ENCODE measurements at places on chromosomes 13 and 19.

GRCh38 chr13:107553838-107554237 is 661.5 kb downstream of the LIG4 start:
- no peak overlapping the region for H3K4me3 ChIP-seq
- no peaks in the 10 kb centered on the region for H3K36me3 ChIP-seq

DNA sequence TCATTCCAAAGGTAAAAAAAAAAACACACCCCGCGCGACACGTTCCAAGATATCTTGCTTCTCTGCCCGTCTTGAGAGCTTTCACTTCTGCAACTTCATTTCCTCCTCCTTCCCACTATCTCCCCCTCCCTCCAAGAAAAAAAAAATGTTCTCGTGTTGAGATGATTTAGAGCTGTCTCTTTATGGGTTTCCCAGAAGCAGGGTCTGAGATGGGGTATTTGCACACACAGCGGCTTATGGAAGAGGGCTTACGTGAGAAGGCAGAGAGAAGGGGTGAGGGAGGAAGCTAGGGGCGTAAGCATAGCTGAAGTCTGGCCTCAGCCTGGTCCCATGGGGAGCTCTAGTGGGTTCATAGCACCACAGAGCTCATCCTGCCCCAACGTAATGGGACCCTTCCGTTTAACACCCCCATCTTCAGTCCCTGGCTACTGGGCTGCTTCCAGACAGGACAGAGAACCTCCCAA is 31.3 kb upstream of the USE1 start:
- H3K27me3 ChIP-seq, result no peaks in the 10 kb centered on the region
- H3K36me3 ChIP-seq, result peaks cover 6% of the 10 kb centered on the region
- H3K4me3 ChIP-seq, result no peak overlapping the region
- no peak for DNase-seq

DNA sequence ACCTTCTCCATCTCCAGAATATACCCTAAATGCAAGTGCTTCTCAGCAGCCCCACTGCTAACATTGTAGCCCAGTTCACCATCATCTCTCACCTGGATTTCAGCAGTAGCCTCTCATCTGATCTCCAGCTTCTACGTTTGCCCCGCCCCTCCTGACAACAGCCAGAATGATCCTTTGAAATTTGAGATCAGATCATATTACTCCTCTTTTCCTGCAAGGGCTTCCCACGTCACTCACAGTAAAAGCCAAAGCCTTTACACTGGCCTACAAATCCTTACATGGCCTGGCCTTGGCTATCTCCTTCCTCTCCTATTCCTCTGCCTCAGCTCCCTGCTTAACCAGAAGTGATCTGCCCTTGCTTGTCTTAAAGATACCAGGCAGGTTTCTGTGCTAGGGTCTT is 94.3 kb upstream of the NBEA start:
- H3K27ac ChIP-seq, result no peak overlapping the region
- no peaks in the 10 kb centered on the region for H3K36me3 ChIP-seq
- H3K4me1 ChIP-seq, result no peaks in the 10 kb centered on the region
- peak; percentile 22 for DNase-seq
- H3K4me3 ChIP-seq, result no peak overlapping the region

GRCh38 chr19:3642987-3643673 is 16.5 kb upstream of the CACTIN start:
- H3K27ac ChIP-seq, result no peak overlapping the region
- no peak overlapping the region for H3K4me3 ChIP-seq
- H3K27me3 ChIP-seq, result no peaks in the 10 kb centered on the region
- peaks cover 1% of the 10 kb centered on the region for H3K36me3 ChIP-seq
- H3K4me1 ChIP-seq, result no peaks in the 10 kb centered on the region
- DNase-seq, result peak; percentile 17

DNA sequence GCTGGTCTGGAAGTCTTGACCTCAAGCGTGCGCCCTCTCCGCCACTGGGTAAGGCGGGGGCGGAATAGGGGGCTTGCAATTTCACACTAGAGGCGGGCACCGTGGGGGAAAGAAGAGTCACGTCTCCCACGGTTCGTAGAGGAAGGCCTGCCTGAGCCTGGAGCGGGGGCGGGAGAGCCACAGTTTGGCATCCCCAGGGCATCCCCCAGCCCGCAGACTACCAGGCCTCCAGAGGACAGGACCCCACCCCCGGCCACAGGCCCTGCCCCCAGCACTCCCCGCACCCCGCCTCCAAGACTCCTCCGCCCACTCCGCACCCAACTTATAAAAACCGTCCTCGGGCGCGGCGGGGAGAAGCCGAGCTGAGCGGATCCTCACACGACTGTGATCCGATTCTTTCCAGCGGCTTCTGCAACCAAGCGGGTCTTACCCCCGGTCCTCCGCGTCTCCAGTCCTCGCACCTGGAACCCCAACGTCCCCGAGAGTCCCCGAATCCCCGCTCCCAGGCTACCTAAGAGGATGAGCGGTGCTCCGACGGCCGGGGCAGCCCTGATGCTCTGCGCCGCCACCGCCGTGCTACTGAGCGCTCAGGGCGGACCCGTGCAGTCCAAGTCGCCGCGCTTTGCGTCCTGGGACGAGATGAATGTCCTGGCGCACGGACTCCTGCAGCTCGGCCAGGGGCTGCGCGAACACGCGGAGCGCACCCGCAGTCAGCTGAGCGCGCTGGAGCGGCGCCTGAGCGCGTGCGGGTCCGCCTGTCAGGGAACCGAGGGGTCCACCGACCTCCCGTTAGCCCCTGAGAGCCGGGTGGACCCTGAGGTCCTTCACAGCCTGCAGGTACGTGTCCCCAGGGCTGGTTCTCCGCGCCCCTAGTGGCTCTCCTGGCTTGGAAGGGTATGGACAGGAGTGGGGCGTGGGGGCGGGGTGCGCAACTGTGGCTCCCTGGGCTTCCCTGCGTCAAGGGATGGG is at the start of gene ANGPTL4:
ANGPTL4 (plus strand) TSS at position 353 of the 969 bp plus-strand sequence; CDS start at position 520, 167 bp downstream.
- no peaks in the 10 kb centered on the region for H3K36me3 ChIP-seq
- DNase-seq, result peak; percentile 64
- H3K27me3 ChIP-seq, result no peaks in the 10 kb centered on the region
- H3K27ac ChIP-seq, result no peak within 1 kb of the TSS
- H3K4me1 ChIP-seq, result peaks cover 4% of the 10 kb centered on the region

DNA sequence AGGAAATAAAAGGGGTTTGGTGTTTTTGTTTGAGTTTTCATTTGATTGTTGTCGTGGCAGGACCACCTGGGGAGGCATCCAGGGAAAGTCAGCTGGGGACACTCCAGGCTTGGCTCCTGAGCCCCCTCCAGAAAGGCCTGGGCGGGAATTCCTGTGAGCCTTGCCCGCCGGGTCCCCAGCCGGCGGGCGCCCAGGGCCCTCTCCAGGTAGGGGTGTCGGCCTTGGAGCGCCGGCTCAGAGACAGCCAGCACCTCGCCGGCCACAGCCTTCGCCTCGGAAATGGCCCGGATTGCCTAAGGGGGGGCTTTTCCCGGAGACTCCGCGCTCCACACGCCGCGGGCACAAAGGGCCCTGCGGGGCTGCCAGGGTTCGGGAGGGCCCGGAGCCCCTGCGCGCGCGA is 125.0 kb downstream of the TNFRSF19 start:
- H3K4me1 ChIP-seq, result no peaks in the 10 kb centered on the region
- no peak overlapping the region for H3K27ac ChIP-seq
- DNase-seq, result no peak

DNA sequence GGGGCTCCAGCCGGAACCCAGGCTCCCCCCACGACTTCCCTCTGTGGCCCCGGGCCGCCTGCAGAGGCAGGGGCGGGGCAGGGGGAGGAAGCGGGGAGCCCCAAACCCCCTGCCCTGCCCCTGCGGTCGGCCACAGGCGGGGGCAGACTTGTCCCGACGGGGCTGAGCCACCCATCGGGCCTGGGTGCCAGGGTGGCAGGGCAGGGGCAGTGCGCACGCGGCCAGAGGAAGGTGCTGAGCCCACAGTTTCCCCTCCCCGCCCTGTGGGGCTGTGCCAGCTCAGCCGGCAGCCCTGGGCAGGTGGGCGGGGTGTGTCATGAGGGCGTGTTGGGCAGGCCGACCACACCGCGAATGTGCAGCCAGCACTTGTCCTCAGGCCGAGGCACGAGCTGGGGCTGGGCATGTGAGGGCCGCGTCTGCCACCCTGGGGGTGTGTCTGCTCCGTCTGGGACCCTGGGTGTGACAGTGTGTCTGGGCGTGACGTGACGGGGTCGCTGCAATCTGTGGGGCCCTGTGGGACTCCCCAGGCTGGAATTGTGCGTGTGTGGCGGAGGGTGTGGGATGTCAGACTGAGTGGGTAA is 17.7 kb downstream of the CCDC97 start:
- DNase-seq, result no peak
- H3K27me3 ChIP-seq, result no peaks in the 10 kb centered on the region
- peaks cover 1% of the 10 kb centered on the region for H3K36me3 ChIP-seq
- H3K4me1 ChIP-seq, result peaks cover 35% of the 10 kb centered on the region

DNA sequence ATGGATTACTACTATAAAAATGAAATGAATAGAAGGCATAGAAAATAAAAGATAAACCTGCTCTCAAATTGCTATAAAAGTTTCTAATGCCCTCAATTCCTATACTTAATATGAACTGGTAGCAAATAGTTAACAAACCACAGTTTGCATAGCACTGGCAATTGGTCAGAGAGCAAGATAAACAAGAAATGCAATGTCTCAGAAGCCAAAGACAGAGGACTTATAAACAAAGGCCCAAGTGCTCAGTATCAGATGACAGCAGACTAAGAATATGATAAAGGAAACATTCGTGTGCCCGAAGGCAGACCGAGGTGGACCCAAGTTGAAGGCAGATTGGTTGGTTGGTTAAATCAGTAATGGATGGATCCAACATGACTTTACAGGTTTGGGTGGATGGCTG is 50.6 kb downstream of the IPO5 start:
- peaks cover 24% of the 10 kb centered on the region for H3K36me3 ChIP-seq
- H3K4me3 ChIP-seq, result no peak overlapping the region
- H3K27me3 ChIP-seq, result no peaks in the 10 kb centered on the region
- DNase-seq, result no peak
- no peak overlapping the region for H3K27ac ChIP-seq

Data from mesendoderm (in vitro differentiated cells).